Endodermal cell (in vitro differentiated cells): ENCODE measurements at places on chromosomes 1 and 21. TPM values are rescaled to one million over a fixed set of nuclear protein-coding genes. Genes with fewer than 3 reads are reported as not detected.

DNA sequence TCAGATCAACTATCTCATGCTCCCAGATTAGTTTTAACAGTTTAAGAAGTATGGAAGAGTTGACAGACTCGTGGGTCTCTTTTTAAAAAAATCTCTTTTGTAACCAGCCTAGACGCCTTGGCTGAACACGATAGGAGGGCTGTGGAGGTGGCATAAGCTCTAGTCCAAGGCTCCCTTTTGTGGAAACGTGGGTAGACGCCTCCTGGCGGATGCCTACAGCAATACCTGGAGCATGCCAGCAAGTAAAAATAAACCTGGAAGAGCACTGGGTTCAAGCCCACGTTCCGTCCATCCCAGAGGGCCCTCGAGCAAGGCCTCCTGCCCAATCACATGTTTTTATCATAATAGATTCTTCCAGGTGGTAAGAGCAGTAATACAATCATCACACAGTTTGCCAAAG lies 87.9 kb downstream of the RGS7 start:
- DNase-seq, result peak; percentile 73

LORICRIN gene
- total RNA-seq, result not detected in 3 replicates

- no peak for DNase-seq
These were observed 4.2 kb downstream of the HIVEP3 start for GRCh38 chr1:41914516-41914915.

RAB13 gene
- total RNA-seq, result 80.3 and 83.2 TPM in 2 replicates

- peak; percentile 68 for DNase-seq
These were observed 757 bp upstream of the SPSB1 start for GRCh38 chr1:9291914-9292360.

TTC34 gene
- 1.7 to 2.9 TPM (median 2.4 TPM) in 3 replicates for total RNA-seq

- no peak for DNase-seq
These were observed 92.8 kb downstream of the JAK1 start for GRCh38 chr1:64873576-64873975.

DNA sequence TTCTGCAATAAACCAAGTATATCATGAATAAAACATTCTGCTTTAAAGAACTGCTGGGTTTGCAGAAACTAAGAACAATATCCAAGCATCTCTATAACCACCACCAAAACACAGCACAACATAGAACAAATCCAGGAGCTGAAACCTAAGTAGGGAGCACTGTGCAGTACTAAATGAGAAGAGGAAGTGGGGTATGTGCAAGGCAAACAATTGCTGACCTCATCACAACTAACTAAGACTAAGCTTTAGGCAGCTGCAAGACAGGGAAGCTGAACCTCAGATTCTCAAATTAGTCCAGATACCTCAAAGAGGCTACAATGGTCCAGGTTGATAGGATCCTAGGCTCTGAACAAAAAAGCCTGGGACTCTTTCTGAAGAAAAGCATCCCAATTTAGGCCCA lies 172.6 kb downstream of the SLC44A5 start:
- DNase-seq, result no peak

- no peak for DNase-seq
These were observed 82.1 kb downstream of the GFI1 start for GRCh38 chr1:92404661-92405060.

GRCh38 chr1:150267896-150268295 lies 920 bp downstream of the APH1A start:
- DNase-seq, result no peak

- DNase-seq, result no peak
These were observed 24.0 kb upstream of the C1orf21 start for GRCh38 chr1:184362876-184363275.

DNA sequence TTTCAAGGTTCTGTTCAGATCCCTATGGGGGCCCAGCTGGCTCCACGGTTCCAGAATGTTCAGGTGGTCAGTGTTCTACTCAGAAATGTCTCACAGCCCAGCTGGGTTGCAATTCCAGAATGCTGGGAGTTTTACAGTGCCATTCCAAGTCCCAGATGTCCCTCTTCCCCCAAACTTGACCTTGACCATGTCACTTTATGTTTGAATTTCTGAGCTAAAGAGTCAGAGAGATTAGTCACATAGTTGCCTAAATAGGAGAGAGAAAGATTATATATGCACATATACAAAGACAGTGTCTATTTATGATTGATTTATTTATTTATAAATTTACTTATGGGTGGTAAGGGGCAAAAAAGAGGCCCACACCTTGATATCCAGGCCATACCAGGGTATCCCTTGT lies 2.5 kb downstream of the GPR3 start:
- DNase-seq, result no peak

GRCh38 chr1:67458663-67459062 lies 28.5 kb upstream of the SERBP1 start:
- DNase-seq, result no peak

- DNase-seq, result peak; percentile 42
These were observed 65.1 kb downstream of the ADARB1 start for GRCh38 chr21:45139473-45139872.

GRCh38 chr1:231376101-231376500 lies 38.0 kb downstream of the SPRTN start:
- no peak for DNase-seq

- DNase-seq, result no peak
These were observed 427.2 kb downstream of the KCNT2 start for GRCh38 chr1:196180847-196181593.

DNA sequence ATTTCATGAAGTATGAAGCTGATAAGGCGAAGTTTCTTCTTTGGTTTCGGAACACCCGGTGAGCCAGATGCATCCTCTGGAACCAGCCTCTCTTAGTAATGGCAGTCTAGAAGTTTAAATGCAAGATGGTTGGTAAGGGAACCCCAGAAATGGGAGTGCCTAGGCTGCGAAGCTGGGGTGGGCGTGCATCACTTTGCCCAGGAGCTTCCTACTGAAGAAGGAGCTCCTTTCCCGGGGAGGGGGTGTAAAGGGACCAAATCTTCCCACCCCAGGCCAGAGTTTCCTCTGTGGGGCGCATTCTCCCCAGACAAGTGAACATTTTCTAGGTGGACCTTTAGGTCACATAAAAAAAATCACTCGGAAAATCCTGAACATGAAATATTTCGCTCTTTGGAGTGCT lies 4.4 kb downstream of the TFF2 start:
- peak; percentile 7 for DNase-seq

DNA sequence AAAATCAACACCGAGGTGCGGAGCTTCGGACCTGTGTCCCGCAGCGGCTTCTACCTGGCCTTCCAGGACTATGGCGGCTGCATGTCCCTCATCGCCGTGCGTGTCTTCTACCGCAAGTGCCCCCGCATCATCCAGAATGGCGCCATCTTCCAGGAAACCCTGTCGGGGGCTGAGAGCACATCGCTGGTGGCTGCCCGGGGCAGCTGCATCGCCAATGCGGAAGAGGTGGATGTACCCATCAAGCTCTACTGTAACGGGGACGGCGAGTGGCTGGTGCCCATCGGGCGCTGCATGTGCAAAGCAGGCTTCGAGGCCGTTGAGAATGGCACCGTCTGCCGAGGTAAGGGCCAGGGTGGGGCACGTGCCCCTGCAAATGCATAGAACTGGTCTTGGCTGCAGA lies 74.1 kb downstream of the EPHB2 start:
- DNase-seq, result no peak

DNA sequence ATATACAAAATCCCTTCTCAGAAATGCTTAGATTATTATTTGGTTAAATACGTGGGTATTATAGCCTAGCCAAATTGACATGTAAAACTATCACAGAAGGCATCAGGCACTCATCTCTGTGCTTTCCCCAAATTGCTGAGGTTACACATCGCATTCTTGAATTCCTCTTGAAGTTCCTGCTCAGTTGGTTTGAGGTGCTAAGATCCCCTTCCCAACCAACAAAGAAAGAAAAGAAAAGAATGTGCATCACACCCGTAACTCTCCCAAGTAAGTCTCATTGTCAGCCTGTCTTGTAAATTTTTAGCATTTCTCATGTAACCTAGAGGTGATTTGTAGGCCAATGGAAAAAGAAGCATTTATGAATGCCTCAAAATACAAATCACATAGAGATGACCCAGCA lies 539.2 kb upstream of the PRMT6 start:
- DNase-seq, result no peak

- DNase-seq, result peak; percentile 75
These were observed 54.2 kb upstream of the DNAJC6 start for GRCh38 chr1:65255035-65255655.

DENND2D gene
- 0.89 to 1.1 TPM (median 1.0 TPM) in 3 replicates for total RNA-seq

DNA sequence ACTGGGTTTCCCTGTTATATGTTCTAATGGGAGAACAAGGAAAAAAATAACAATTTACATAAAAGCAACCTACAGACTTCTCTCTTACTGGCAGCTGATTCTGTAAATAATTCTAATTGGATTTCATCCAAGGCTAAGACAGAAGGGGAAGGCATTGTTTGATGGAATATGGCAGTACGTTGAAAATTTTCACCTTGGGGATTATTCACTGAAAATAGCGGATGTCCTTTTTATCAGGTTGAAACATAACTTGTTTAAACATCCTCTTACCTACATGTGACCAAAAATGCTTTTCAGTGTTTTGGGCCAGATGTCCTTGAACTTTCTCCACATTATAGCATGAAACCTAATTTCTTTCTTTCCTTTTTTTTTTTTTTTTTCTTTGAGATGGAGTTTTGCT lies 24.9 kb downstream of the TSNAX start:
- no peak for DNase-seq

- peak; percentile 27 for DNase-seq
These were observed 22.6 kb upstream of the TRABD2B start for GRCh38 chr1:48019714-48020315.

- no peak for DNase-seq
These were observed 145.3 kb upstream of the RRP15 start for GRCh38 chr1:218139761-218140160.

DNA sequence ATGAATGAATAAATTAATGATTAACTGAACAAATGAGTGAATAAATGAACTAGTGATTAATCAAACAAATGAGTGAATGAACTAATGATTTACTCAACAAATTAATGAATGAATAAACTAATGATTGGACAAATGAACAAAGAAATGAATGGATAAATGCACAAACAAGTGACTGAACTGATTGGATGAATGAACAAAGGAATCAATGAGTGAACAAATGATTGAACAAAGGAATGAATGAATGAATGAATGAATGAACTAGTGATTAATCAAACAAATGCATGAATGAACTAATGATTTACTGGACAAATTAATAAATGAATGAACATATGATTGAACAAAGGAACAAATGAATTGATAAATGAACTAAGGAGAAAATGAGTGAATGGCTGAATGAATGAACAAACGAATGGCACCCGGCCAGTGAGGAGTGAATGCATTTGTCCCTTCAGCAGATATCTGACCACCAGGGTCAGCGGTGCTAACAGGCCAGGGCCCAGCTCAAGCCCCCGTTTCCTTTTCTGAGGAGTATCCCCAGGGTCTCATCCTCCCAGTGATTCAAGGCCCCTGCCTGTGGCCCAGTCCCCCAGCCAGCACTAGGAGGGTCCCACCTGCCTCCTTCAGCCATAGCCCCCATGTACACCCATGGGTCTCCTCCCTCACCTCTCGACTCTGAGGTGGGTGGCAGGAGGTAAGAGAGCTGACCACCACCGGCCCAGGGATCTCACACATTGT lies 49.9 kb downstream of the WNT9A start:
- DNase-seq, result peak; percentile 15

DNA sequence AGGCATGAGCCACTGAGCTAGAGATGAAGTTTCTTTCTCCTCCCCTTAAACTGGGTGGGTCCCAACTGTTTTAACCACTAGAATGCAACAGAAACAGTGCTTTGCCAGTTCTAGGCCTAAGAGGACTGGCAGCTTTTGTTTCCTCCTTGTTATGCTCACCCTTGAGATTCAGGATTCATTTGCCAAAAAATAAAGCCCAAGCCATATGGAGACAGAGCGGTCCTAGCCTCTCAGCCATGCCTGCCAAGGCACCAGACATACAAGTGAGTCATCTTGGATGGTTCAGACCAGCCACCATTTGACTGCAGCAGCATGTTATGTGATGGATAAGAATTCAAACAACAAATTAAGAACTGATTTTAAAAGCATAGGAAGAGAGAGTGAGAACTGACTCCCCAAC lies 38.1 kb upstream of the STUM start:
- peak; percentile 10 for DNase-seq
